Activated T-cell treated with anti-CD3 and anti-CD28 coated beads, Interleukin-2, amount 50 U/mL, for 24 hours (primary cell): ENCODE measurements at places on chromosomes 5 and 9.

DNA sequence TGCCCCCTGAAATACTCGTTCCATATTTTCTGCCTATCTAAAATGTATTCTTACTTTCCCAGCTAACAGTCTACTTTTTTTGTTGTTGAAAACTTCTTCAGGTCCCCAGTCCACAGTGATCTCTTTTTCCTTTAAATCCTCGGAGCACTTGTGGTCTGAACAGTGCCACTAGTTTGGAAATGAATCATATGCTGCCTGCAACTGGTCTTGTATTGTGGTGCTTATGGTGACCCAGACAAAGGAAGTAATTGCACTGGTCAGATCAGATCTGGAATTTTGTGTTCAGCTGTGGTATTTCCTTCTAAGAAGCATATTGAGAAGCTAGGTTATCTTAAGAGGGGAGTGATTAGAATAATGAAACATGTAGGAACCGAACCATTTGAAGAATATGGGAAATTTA lies 2.9 kb downstream of the UNC13B start:
- no peaks in the 10 kb centered on the region for H3K36me3 ChIP-seq
- no peak overlapping the region for H3K4me3 ChIP-seq
- peaks cover 11% of the 10 kb centered on the region for H3K4me1 ChIP-seq
- no peak for DNase-seq

- no peaks in the 10 kb centered on the region for H3K4me1 ChIP-seq
- no peak overlapping the region for H3K4me3 ChIP-seq
- H3K27ac ChIP-seq = no peak overlapping the region
- no peak for DNase-seq
- H3K36me3 ChIP-seq = peaks cover 92% of the 10 kb centered on the region
Observed at GRCh38 chr9:120522558-120522957, 57.4 kb downstream of the CDK5RAP2 start.

GRCh38 chr5:139065306-139065705 lies 132.9 kb downstream of the SIL1 start:
- peaks cover 13% of the 10 kb centered on the region for H3K4me1 ChIP-seq
- no peaks in the 10 kb centered on the region for H3K36me3 ChIP-seq
- no peak overlapping the region for H3K4me3 ChIP-seq
- no peaks in the 10 kb centered on the region for H3K27me3 ChIP-seq
- no peak overlapping the region for H3K27ac ChIP-seq
- DNase-seq = no peak

- no peaks in the 10 kb centered on the region for H3K4me1 ChIP-seq
- no peak overlapping the region for H3K27ac ChIP-seq
- no peak for DNase-seq
- no peaks in the 10 kb centered on the region for H3K36me3 ChIP-seq
Observed at GRCh38 chr5:39977066-39977655, 552.4 kb upstream of the DAB2 start.

DNA sequence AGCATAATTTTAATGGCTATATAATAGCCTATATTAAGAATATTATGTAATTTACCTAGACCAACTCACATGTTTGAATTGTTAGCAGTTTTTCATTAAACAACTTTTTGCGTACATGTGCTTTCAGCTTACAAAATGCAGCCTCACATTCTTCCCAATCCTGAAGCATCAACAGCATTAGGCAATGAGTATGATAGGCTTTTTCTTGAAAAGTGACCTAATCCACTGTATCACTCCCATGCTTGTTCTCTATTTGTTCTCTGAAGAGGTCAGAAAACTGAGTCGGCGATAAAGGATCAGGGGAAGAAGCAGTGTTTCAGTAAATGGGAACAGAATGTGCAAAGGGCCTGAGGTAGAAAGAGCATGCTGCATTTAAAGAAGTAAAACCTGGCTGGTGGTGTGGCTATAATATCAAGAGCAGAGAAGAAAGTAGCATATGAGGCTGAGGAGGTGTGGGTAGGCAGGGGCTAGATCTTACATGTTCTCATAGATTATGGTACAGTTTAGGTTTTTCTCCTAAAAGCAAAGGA lies 212.4 kb downstream of the SAXO1 start:
- no peak for DNase-seq
- H3K4me1 ChIP-seq = peaks cover 2% of the 10 kb centered on the region
- H3K27ac ChIP-seq = no peak overlapping the region
- H3K36me3 ChIP-seq = no peaks in the 10 kb centered on the region

- no peak overlapping the region for H3K4me3 ChIP-seq
- no peaks in the 10 kb centered on the region for H3K4me1 ChIP-seq
- H3K27me3 ChIP-seq = no peaks in the 10 kb centered on the region
- H3K27ac ChIP-seq = no peak overlapping the region
- no peaks in the 10 kb centered on the region for H3K36me3 ChIP-seq
Observed at GRCh38 chr5:15897656-15898055, 281.9 kb downstream of the MARCHF11 start.

DNA sequence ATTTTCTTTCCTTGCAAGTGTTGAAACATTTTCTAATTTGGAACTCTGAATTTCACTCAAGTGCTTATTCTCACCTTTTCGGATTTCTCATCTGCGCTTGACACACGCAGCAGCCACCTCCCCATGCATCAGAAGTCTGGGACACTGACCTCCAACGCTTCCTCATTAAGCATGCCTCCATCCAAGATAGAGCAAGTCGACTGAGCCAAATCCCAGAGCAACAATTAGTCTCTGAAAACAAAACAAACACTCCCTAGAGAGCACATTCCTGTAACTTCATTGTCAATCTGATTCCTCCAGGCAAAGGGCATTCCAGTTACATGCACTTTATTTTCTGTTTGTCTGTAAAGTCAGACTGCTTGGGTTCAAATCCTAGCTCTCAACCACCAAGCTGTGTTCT lies 5.7 kb downstream of the CD180 start:
- H3K36me3 ChIP-seq = no peaks in the 10 kb centered on the region
- DNase-seq = no peak
- no peak overlapping the region for H3K4me3 ChIP-seq
- no peaks in the 10 kb centered on the region for H3K27me3 ChIP-seq
- H3K27ac ChIP-seq = no peak overlapping the region
- H3K4me1 ChIP-seq = peaks cover 31% of the 10 kb centered on the region

DNA sequence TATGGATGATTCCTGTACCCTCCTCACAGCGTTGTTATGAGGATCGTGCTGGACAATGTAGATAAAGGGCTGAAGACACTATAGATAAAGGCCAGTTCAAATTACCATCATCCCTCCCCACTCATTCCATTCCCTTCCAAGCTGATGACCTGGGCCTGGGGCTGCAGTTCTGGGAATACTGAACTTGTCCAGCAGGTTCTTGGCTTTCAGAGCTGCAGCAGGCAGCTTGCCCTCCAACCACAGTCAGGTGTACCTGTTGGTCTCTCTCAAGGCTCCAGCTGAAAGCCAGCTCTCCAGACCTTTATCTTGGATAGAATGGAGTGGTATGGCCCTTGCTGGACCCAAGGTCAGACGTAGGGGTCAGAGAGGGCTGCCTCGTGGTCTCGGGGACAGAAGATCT lies 92.5 kb downstream of the PCDH1 start:
- H3K36me3 ChIP-seq = no peaks in the 10 kb centered on the region
- H3K27me3 ChIP-seq = peaks cover 16% of the 10 kb centered on the region
- no peak overlapping the region for H3K4me3 ChIP-seq
- H3K4me1 ChIP-seq = no peaks in the 10 kb centered on the region
- no peak overlapping the region for H3K27ac ChIP-seq

DNA sequence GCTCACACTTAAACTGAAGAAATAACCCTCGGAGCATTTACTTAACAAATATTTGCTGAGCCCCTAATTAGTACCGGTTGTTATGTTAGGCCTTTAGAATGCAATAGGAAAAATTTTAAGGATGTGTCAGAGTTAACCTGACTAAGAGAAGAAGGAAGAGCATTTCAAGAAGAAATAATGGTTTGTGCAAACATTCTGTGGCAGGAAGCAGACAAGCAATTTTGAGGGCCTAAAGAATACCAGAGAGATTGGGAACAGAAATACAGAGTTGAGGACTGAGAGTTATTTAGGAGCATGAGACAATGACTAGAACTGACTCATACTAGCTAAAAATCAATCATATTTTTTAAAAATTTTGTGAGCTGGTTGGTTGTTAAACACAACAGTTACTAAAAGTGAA lies 218.8 kb downstream of the PRR16 start:
- H3K27me3 ChIP-seq = no peaks in the 10 kb centered on the region
- no peak for DNase-seq
- H3K4me1 ChIP-seq = no peaks in the 10 kb centered on the region
- H3K27ac ChIP-seq = no peak overlapping the region
- no peaks in the 10 kb centered on the region for H3K36me3 ChIP-seq

- H3K36me3 ChIP-seq = peaks cover 57% of the 10 kb centered on the region
- peaks cover 17% of the 10 kb centered on the region for H3K27me3 ChIP-seq
- H3K4me3 ChIP-seq = peak overlapping the region; percentile 88
- peak overlapping the region; percentile 45 for H3K27ac ChIP-seq
Observed at GRCh38 chr5:157571357-157571827, 4.2 kb downstream of the ADAM19 start.

- no peaks in the 10 kb centered on the region for H3K36me3 ChIP-seq
- H3K27ac ChIP-seq = no peak overlapping the region
- H3K4me3 ChIP-seq = no peak overlapping the region
- DNase-seq = peak; percentile 39
Observed at GRCh38 chr5:152113401-152113800, 188.8 kb upstream of the GLRA1 start.

GRCh38 chr5:43179836-43180235 lies 12.2 kb upstream of the NIM1K start:
- no peaks in the 10 kb centered on the region for H3K4me1 ChIP-seq
- DNase-seq = no peak
- H3K4me3 ChIP-seq = no peak overlapping the region

- H3K4me1 ChIP-seq = peaks cover 10% of the 10 kb centered on the region
- peaks cover 21% of the 10 kb centered on the region for H3K27me3 ChIP-seq
Observed at GRCh38 chr5:132776131-132776937, 705 bp downstream of the SEPTIN8 start.
